HS-27A (cell line): ENCODE measurements at places on chromosomes 4 and X.

DNA sequence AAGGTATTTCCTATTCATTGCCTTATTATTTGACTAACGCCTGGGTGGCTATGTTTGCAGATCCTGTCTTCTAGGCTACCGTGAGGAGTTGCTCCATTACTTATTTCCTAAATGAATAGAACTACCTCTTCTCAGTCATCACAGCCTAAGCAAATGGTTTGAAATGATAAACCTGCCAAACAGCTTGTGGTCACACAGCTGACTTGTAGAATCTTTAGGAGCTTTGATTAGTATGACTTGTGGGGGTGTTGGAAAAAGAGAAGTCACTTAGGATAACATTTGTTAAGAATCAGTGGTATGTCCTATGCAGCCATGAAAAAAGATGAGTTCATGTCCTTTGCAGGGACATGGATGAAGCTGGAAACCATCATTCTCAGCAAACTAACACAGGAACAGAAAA is 169.3 kb downstream of the PPARGC1A start:
- DNase-seq, result no peak

DNA sequence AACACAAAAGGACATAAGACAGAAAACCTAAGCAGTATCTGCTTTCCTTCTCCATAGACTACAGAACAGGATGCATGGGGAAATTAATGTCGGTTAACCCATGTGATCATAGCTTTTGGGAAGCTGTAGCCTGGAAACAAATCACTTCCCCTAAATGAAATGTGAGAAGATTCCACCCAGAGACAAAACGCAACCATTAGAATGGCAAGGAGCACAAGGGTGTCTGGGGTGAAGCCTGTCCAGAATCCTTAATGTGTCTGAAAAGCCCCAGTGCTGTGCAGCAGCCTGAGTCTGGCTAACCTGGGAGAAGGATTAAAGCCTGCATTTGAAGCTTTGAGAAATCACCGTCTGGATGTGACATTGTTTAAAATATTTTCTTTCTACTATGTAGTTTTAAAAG is 213.3 kb downstream of the ANKRD50 start:
- no peak for DNase-seq

DNA sequence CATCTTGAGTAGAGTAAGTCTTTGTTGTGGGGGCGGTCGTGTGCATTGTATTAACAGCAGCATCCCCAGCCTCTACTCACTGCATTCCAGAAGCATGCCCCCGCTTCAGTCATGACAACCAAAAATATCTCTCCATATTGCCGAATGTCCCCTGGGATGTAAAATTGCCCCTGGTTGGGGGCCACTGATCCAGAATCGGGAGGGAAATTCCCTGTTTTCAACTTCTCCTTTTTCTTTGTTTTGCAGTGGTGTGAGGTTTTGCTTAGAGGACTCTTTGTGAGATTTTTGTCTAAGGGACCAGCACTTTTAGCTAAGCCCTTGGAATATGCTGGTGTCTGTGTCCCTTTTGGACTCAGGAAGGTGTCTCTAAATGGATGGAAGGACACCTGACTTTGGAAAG is 3.0 kb upstream of the IL13RA1 start:
- DNase-seq, result no peak

GRCh38 chrX:69215161-69215875 is 50.1 kb upstream of the PJA1 start:
- DNase-seq, result no peak

DNA sequence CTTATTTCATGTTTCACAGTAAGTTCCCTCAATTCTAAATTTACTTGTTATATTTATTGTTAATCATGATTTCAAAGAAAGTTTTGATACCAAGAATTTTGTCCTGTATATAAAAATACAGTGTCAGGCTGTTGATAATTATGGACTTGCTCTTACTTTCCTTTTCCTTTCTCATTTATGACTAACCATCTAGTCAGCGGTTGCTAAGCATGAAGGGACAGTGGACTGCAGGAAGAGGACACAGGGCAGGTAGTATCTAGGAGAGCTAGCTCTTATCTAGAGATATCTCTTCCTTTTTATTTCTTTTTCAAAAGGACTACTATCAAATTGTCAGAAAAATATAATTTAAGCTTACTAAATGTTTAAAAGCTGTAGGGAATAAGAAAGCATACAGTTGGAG is 1.6 kb downstream of the OPRPN start:
- no peak for DNase-seq

DNA sequence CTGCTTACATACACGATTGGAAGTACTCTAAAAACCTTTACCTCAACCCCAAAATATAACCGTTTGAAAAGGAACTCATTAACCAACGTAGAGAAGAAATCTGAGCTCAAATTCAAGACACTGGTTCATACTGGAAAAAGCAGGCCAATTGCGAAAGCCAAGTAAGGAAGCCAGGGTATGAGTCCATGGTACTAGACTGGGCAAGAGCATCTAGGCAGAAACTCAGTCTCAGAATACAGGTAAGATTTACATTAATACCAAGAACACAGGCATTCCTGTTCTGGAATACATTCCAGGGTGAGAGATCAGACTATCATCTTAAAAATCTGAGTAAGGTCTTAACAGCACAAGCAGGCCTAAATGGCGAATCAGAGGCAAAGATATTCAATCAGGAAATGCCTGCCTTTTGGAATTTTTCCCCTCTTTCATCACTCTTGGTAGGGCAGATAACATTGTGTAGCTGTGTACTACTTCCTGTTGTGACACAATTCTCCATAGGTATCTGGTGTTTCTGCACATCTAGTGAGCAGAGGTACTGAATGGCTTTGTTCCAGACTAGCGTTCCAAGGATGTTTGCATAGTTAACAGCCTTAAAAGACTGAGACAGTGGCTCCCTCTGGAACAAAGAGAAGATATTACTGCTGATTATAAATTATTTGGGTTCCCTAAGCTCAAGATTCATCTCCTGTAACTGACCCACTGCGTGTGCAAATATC is 311.3 kb downstream of the PCDH19 start:
- no peak for DNase-seq

- DNase-seq, result no peak
Measured at GRCh38 chrX:113300580-113300979, 459.9 kb upstream of the AMOT start.

DNA sequence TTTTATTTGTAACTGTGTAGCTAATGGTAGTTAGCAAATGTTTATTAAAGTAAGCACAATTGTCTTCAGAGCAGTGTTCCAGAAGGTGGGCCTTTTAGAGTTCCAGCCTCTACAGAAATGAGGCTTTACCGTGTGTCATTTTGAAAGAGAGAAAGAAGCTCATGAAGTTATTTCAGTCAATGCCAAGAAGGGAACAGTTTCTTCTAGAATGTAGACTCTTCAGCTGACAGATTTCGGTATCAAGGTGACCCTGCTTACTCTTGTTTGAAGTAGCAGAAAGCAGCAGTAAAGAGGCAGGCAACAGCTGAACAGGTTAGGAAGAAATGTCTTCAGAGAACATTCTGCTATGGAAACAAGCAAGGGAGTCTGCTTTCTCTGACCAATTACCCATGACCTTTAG is 93.6 kb downstream of the TASL start:
- no peak for DNase-seq

- DNase-seq, result no peak
Measured at GRCh38 chrX:40022421-40022820, 75.3 kb downstream of the BCOR start.

GRCh38 chrX:40470830-40471429 is 109.8 kb upstream of the ATP6AP2 start:
- no peak for DNase-seq

- DNase-seq, result no peak
Measured at GRCh38 chrX:44731160-44731559, 112.7 kb upstream of the DUSP21 start.

- DNase-seq, result no peak
Measured at GRCh38 chr4:56973336-56973735, 4.1 kb downstream of the NOA1 start.

GRCh38 chr4:147498031-147498660 is 17.2 kb downstream of the EDNRA start:
- DNase-seq, result no peak

DNA sequence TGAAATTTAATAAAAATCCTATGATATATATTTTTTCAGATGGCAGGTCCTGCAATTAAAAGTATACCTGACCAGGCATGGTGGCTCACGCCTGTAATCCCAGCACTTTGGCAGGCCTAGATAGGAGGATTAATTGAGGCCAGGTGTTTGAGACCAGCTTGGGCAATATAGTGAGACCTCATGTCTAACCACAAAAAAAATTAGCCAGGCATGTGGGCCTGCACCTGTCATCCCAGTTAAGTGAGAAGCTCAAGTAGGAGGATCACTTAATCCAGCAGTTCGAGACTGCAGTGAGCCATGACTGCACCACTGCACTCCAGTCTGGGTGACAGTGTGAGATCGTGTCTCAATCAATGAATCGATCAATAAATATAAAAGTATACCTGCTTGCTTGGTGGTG is 2.5 kb downstream of the OCIAD2 start:
- DNase-seq, result no peak

DNA sequence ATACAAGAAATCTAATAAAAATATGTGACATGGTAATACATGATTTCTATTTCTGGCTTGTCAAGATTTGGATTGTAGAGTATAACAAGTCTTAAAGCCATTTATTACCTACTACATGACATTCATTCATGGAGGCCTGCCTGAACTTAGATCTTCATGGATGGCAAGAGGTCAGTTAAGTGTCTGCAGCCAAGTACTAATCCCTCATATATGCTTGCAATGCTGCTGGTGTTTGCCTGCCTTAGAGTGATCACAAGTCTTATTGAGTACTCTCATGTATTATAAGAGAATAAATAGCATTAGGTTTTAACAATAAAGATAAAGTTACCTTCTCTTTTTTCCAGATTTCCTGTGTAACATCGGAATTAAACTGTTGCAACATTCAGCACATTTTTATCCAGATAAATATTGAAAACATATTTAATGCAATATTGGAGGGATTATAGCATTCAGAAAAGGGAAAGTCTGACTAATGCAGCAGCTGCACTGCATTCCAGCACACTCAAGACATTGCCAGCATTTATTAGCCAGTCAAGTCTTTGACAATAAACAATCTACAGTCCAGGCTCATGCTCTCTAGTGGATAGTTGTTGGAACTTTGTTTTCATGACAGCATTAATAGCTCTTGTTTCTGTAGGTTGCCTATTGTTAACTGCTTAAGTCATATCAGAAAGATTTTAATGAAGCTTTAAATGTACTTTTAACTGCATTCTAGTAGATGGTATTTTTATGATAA is 737.1 kb downstream of the FAT4 start:
- no peak for DNase-seq

GRCh38 chr4:42678512-42678911 is 21.6 kb upstream of the ATP8A1 start:
- DNase-seq, result no peak

- DNase-seq, result no peak
Measured at GRCh38 chr4:41332510-41333054, 75.9 kb downstream of the UCHL1 start.

DNA sequence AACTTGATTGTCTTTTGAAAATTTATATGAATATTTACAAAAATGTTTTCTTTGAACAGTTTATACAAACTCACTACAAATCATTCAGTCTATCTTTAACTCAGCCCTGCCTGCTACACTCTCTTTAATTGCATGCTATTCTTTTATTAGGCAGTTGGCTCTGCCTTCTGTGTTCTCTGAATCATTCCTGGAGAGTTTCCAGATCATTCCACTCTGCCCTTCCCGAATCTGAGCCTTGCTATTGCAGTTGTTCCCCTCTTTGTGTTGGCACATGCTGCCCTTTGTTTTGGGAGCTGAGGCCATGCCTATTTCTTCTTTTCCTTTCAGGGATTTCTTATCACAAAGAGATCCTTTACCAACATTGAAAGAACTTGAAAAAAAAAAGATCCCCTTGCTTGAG is 8.7 kb upstream of the TECRL start:
- no peak for DNase-seq

- no peak for DNase-seq
Measured at GRCh38 chrX:10811111-10811510, 190.7 kb upstream of the MID1 start.

GRCh38 chr4:18401425-18401824 is 379.9 kb upstream of the LCORL start:
- DNase-seq, result no peak

- no peak for DNase-seq
Measured at GRCh38 chr4:80101792-80102116, 28.7 kb upstream of the ANTXR2 start.

DNA sequence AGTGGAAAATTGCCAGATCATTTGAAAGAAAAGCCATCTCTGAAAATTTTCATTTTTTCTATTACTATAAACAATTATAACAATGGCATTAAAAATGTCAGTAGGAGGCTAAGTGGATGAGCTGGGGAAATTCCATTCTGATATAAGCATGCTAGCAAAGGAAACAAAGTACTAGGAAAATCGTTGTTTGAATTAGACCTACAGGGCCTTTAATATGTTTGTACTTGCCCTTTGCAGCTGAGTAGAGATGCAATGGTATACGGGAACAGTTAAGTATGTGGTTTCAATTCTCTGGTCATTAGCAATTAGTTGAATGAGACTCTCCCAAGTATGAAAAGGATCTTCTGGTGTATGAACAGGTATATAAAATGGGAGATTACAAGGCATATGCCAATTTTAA is 452.2 kb downstream of the PCDH11X start:
- DNase-seq, result no peak

- DNase-seq, result no peak
Measured at GRCh38 chrX:16771483-16772398, 14.5 kb upstream of the TXLNG start.

- no peak for DNase-seq
Measured at GRCh38 chr4:100519205-100519604, 1.4 kb upstream of the EMCN start.

DNA sequence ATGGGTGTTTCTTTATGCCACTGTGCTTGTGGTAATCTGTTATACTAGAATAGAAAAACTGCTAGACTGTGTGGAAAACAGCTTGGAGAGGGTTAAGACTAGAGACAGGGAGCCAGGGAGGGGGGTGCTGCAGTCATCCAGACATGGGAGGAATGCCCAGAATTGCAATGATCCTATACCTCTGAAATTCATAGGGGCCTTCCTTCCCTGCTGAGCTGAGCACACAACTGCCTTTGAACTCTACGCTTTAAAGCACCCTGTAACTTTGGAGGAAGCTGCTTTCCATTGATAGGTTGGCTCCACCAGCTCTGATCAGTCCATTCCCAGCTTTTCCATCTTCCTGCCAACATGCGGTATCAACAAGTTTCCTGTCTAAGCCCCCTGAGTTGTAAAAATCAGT is 155.9 kb upstream of the RASGEF1B start:
- DNase-seq, result no peak

GRCh38 chr4:1170976-1171310 is 1.4 kb downstream of the SPON2 start:
- no peak for DNase-seq

GRCh38 chr4:142353149-142353738 is 492.9 kb downstream of the INPP4B start:
- peak; percentile 71 for DNase-seq

GRCh38 chr4:109665783-109666485 is 37.3 kb downstream of the CASP6 start:
- no peak for DNase-seq

DNA sequence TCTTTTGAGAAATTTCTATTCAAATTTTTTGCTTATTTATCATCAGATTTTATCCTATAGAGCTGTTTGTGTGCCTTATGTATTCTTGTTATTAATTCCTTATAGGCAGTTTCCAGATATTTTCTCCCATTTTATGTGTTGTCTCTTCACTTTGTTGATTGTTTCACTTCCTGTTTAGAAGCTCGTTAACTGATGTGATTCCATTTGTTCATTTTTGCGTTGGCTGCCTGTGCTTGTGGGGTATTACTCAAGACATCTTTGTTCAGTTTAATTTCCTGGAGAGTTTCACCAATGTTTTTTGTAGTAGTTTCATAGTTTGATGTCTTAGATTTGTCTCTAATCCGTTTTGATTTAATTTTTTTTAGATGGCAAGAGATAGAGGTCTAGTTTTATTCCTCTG is 14.6 kb downstream of the ZNF718 start:
- no peak for DNase-seq

- no peak for DNase-seq
Measured at GRCh38 chrX:20530406-20530921, 263.8 kb upstream of the RPS6KA3 start.
